ENCODE measurements at places on chromosomes 12 and 14.

GRCh38 chr14:88005050-88005481 lies at the start of gene GPR65:
Gene GPR65 (plus strand): TSS chr14:88005135. CDS start chr14:88010848, 5,713 bp downstream.
- peak within 1 kb of the TSS; percentile 19 for H3K27ac ChIP-seq
- no peaks in the 10 kb centered on the region for H3K36me3 ChIP-seq
- peak within 1 kb of the TSS; percentile 4 for H3K4me3 ChIP-seq
- no peak for DNase-seq
- H3K27me3 ChIP-seq: no peaks in the 10 kb centered on the region

DNA sequence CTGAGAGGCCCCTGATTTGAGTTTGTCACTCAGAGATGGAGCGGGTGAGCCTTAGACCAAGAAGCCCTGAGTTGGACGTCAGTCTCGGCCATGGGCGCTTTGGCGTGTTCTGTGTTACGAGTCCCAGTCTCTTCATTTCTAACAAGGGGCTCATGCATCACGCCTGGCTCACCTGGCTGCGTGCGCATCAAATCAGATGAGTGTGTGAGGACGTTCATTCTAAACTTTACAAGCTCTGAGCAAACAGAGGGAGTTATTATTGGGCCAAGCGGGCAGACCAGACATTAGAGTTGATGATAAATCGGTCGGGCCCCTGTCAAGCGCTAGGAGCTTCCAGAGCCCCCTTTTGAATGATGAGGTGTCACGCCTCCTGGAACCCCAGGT lies 117.2 kb downstream of the CALM1 start:
- no peaks in the 10 kb centered on the region for H3K36me3 ChIP-seq
- DNase-seq: no peak
- H3K27me3 ChIP-seq: no peaks in the 10 kb centered on the region
- H3K27ac ChIP-seq: no peak overlapping the region
- peaks cover 13% of the 10 kb centered on the region for H3K4me1 ChIP-seq
- H3K4me3 ChIP-seq: no peak overlapping the region

DNA sequence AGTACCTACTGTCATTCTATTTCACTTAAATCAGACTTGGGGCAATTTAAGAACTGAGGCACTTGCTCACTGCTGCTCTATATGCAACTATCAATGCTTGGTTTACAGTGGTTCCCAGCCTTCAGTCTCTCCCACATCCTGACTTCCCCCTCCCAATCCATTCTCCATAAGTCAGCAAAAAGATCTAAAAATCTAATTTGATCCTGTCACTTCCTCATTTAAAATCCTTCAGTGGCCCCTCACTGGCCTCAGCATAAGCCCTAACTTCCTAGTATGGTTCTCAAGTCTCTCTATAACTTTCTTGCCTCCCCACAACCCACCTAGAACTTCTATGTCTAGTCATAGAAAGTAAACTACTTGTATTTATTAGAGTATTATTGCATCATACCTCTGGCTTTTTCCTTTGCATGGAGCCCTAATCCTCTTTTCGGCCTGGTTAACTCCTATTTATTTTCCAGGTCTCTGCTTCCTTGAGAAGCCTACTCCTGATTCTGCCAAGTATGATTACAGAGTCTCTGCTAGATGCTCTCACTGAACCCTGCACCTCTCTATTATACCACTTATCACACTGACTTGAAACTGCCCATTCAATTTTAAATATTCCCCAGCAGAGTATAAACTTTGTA lies 130.6 kb downstream of the RALGAPA1 start:
- no peaks in the 10 kb centered on the region for H3K27me3 ChIP-seq
- H3K4me1 ChIP-seq: no peaks in the 10 kb centered on the region
- no peak for DNase-seq

GRCh38 chr12:5599378-5599777 lies 167.5 kb downstream of the NTF3 start:
- H3K27ac ChIP-seq: no peak overlapping the region
- no peaks in the 10 kb centered on the region for H3K36me3 ChIP-seq

GRCh38 chr12:53173085-53173715 lies 7.3 kb upstream of the ZNF740 start:
- no peaks in the 10 kb centered on the region for H3K4me1 ChIP-seq
- no peak overlapping the region for H3K4me3 ChIP-seq
- H3K27me3 ChIP-seq: no peaks in the 10 kb centered on the region
- no peaks in the 10 kb centered on the region for H3K36me3 ChIP-seq
- DNase-seq: no peak

- H3K4me1 ChIP-seq: no peaks in the 10 kb centered on the region
- no peaks in the 10 kb centered on the region for H3K36me3 ChIP-seq
- no peaks in the 10 kb centered on the region for H3K27me3 ChIP-seq
Measured at GRCh38 chr14:45267071-45267470, 14.1 kb upstream of the MIS18BP1 start.

DNA sequence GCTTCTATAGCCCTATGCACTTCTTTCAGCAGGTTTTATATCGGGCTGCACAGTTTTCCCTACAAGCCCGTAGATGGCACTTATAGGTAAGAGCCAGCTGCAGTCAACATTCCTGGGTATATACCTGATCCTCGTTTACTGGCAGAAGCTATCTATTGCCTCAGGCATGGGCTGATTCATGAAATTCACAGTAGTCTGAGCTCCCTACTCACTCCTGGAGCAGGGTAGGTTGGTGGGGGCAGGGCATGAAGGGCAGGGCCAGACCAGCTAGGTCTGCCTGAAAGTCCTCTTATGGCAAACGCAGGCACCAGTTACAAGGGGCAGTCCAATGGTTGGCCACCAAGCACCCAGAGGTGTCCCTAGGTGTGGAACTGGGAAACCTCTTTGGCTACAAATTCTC lies 345.8 kb downstream of the RPS29 start:
- DNase-seq: no peak
- H3K27ac ChIP-seq: no peak overlapping the region
- H3K4me3 ChIP-seq: no peak overlapping the region
- H3K4me1 ChIP-seq: no peaks in the 10 kb centered on the region
- H3K27me3 ChIP-seq: no peaks in the 10 kb centered on the region

DNA sequence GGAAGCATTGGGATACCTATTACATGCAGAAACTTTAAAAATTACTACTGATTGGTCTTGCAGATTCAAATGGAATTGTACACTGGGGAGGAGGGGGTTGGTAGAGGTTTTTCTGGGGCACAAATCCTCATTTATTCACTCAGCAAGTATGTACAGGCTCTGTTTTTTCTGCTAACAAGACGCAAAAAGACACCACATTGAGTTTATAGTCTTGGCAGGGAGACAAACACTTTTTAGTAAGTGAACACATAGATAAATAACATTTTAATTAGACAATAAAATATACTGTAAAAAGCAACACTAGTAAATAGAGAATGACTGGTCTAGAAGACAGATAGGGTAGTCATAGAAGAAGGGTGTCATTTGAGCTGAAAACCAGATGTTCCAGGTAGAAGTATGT lies 23.8 kb downstream of the GLIPR1L2 start:
- no peaks in the 10 kb centered on the region for H3K27me3 ChIP-seq
- H3K27ac ChIP-seq: no peak overlapping the region
- no peaks in the 10 kb centered on the region for H3K36me3 ChIP-seq
- H3K4me3 ChIP-seq: no peak overlapping the region
- no peak for DNase-seq

GRCh38 chr12:115223322-115223721 lies 539.3 kb upstream of the TBX3 start:
- no peaks in the 10 kb centered on the region for H3K36me3 ChIP-seq
- DNase-seq: no peak
- H3K4me3 ChIP-seq: no peak overlapping the region
- H3K4me1 ChIP-seq: no peaks in the 10 kb centered on the region
- no peak overlapping the region for H3K27ac ChIP-seq
- H3K27me3 ChIP-seq: no peaks in the 10 kb centered on the region

- DNase-seq: no peak
- no peaks in the 10 kb centered on the region for H3K4me1 ChIP-seq
- H3K36me3 ChIP-seq: no peaks in the 10 kb centered on the region
- no peaks in the 10 kb centered on the region for H3K27me3 ChIP-seq
- no peak overlapping the region for H3K27ac ChIP-seq
Measured at GRCh38 chr12:115312901-115313300, 628.9 kb upstream of the TBX3 start.

DNA sequence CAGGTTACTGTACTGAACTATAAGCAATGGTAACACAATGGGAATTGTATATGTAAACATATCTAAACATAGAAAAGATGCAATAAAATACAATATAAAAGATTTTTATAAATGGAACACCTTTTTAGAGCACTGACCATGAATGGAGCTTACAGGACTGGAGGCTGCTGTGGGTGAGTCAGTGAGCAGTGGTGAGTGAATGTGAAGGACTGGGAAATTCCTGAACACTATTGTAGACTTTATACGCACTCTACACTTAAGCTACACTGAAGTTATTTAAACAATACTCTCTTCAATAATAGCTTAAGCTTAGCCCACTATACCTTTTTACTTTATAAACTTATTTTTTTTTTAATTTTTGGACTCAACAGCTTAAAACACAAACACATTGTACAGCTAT lies 313.5 kb downstream of the KCNC2 start:
- no peak for DNase-seq
- H3K36me3 ChIP-seq: no peaks in the 10 kb centered on the region
- H3K27me3 ChIP-seq: no peaks in the 10 kb centered on the region

DNA sequence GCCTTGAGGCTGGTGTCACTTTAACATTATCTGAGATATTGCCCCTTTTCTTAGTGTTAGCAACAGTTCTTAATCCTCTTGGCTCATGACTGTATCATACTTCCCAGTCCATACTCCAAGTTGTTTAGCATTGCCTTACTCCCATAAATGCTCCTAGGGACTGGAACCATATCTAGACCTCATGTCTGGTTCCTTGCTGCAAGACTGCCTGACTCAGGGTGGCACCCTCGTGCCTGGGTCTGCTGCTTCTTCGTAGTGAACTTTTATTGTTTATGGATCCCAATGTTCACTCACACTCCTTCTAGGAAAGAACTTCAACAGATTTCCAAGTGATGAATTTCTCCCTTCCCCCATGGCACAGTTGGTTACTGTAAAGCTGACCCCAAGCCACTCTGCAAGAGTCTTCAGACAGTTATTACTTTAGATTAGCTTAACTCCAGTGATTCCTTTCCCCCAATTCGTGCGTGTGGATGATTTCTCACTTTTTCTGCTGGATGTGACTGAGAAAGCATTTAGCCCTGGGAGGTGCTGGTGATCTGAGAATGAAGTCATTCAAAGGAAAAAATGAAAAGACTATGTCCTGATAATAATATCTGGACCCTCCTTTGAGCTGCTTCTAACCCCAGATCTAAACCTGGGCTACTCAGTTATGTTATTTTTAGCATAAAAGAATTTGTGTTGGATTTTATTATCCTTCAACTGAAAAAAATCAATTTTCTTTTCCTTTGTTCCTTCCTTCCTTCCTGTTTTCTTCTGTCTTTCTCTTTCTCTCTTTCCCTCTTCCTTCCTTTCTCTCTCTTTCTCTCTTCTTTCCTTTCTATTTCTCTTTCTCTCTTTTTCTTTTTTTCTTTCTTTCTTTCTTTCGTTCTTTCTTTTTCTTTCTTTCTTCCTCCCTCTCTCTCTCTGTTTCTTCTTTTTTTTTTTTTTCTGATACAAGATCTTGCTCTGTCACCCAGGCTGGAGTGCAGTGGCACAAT lies 47.5 kb upstream of the PPP1R12A start:
- no peaks in the 10 kb centered on the region for H3K27me3 ChIP-seq
- no peak for DNase-seq
- no peaks in the 10 kb centered on the region for H3K4me1 ChIP-seq
- H3K27ac ChIP-seq: no peak overlapping the region

GRCh38 chr12:4272424-4273272 lies 914 bp upstream of the CCND2 start:
- H3K27me3 ChIP-seq: no peaks in the 10 kb centered on the region
- peaks cover 4% of the 10 kb centered on the region for H3K36me3 ChIP-seq
- H3K4me1 ChIP-seq: peaks cover 63% of the 10 kb centered on the region
- no peak for DNase-seq
- H3K27ac ChIP-seq: peak overlapping the region; percentile 91
- peak overlapping the region; percentile 73 for H3K4me3 ChIP-seq

GRCh38 chr14:99564256-99564925 lies 39.6 kb downstream of the CCDC85C start:
- H3K4me1 ChIP-seq: no peaks in the 10 kb centered on the region
- no peak overlapping the region for H3K27ac ChIP-seq
- H3K27me3 ChIP-seq: no peaks in the 10 kb centered on the region
- peak; percentile 74 for DNase-seq
- H3K4me3 ChIP-seq: no peak overlapping the region

DNA sequence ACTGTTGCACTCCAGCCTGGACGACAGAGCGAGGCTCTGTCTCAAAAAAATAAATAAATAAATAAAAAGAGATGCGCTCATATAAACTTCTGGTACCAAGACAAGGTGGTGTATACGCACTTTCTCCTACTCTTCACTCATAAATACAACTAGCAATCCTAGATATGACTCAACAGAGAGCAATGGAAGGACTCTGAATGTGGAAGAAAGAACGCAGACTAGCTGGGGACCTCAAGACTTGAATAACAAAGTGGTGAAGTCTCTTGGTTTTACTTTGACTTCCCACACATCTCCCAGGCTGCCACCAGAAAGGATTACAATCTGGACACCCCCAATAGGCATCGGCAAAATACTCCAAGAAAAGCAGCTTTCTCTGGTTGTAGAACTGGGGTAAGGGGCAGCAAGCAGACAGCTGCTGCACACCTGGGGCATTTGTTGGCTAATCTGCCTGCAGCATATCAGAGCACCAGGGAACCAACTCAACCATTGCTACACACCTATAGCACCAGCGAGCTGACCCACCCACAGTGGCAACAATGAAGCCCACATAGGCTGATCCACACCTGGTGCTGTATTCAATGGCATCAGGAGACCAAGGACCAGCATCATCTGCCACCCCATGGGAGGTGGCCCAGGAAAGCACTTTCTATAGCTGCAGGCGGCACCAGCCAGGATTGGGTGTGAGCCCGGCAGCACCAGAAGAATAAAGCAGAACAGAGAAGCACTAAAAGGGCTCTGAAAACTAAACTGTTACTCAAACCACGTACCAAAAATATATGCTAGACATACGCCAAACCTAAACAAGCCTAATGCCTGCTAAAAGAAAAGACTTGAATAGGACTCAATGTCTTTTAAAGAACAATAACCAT lies 1231.7 kb upstream of the TMEM132C start:
- H3K36me3 ChIP-seq: no peaks in the 10 kb centered on the region
- no peak overlapping the region for H3K27ac ChIP-seq
- no peak for DNase-seq
- no peak overlapping the region for H3K4me3 ChIP-seq

DNA sequence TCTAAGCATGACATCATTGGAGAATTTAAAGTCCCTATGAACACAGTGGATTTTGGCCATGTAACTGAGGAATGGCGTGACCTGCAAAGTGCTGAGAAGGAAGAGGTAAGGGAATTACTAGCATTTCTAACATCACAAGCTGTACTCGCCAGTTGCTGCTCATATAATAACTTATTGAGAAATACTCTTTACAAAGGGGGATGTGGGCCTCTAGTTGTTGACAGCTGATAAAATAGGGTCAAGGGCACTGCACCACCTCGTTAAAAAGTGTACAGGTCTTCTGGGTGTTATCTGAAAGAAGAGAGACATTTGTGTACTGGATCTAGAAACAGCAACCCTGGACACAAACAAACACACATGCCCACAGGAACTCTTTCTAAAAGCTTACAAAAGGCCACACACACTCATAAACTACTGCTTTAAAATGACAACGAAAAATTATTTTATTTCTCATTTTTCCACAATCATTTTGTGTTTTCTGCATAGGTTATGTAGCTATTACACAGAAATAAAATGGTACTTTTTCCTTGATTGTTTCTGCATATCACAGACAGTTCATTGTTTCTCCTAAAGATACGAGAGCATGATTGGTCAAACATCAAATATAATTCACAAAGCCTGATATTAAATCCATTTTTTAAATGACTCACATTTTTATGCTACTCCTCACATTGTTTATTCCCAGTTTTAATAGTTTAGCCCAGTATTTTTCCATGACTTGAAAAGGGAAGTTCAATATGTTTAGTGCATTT lies 391.1 kb downstream of the PAWR start:
- H3K27ac ChIP-seq: peak overlapping the region; percentile 45
- H3K27me3 ChIP-seq: no peaks in the 10 kb centered on the region
- H3K36me3 ChIP-seq: no peaks in the 10 kb centered on the region
- DNase-seq: no peak
- H3K4me1 ChIP-seq: peaks cover 7% of the 10 kb centered on the region
- H3K4me3 ChIP-seq: no peak overlapping the region

Data from tibial nerve (tissue), 4 donors.